ENCODE measurements at places on chromosomes 4 and X. TPM values are rescaled to one million over a fixed set of nuclear protein-coding genes. Genes with fewer than 3 reads are reported as not detected.
A peak's percentile ranks its signal among the peaks of the same experiment; 100 is the strongest.

CLTRN gene
- not detected for total RNA-seq

PAGE2 gene
- total RNA-seq: not detected

GLOD5 gene
- total RNA-seq: not detected

- peaks cover 5% of the 10 kb centered on the region for H3K4me1 ChIP-seq
- DNase-seq: no peak
- no peaks in the 10 kb centered on the region for H3K36me3 ChIP-seq
- H3K27me3 ChIP-seq: no peaks in the 10 kb centered on the region
- H3K27ac ChIP-seq: no peak overlapping the region
- peak overlapping the region; percentile 20 for H3K4me3 ChIP-seq
These were observed 18.8 kb upstream of the SMIM14 start for GRCh38 chr4:39657465-39657864.

DNA sequence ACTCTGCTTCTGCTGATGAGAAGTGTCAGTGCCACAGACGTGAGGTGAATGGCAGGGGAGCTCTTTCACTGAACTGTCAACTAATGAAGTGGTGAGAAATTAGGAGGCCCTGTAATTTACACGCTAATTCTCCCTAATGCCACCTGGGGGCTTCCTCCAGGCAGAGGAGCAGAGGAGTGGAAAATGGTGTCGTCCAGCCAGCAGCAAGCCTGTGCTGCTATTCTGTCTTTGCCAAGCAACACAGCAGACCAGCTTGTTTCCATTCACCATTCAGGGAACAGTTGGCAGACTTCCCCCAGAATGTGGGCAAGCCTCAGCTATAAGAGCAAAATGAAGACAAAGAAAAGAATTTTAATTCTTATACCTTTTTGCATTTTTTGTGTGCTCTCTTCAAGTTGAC lies 245.2 kb upstream of the TET2 start:
- no peak for DNase-seq
- no peak overlapping the region for H3K4me3 ChIP-seq
- H3K36me3 ChIP-seq: peaks cover 10% of the 10 kb centered on the region
- H3K4me1 ChIP-seq: peaks cover 38% of the 10 kb centered on the region

DNA sequence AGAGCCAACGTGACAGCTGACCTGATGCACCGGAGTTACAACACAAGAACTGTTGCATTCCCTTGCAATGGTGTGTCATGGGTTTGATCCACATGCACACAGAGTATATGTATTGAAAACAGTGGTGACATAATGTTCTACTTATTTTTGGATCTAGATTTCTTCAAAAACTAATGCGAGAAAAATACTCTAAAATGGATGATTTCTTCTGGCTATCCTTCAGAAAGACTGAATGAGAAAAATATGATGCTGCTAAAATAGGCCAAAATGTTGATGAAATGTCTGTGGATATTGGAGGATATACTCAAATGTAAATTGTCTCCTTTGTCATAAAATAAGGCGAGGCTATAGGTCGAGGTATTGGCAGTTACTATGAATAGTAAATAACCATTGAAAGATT lies 30.4 kb downstream of the LIMCH1 start:
- H3K27ac ChIP-seq: no peak overlapping the region
- H3K27me3 ChIP-seq: no peaks in the 10 kb centered on the region
- DNase-seq: no peak
- no peaks in the 10 kb centered on the region for H3K36me3 ChIP-seq
- H3K4me1 ChIP-seq: no peaks in the 10 kb centered on the region

Measured in natural killer cell treated with Interleukin-12 subunit alpha and Interleukin-12 subunit beta and Interleukin-15 and Interleukin-18, amount 100 ng/mL, for 72 hours (primary cell).